Head of caudate nucleus (tissue), 42 donors: ENCODE measurements at places on chromosomes 3 and 15.

- DNase-seq, result peak; percentile 65
Observed at GRCh38 chr15:99755692-99756409, 22.6 kb upstream of the LYSMD4 start.

- peak; percentile 87 for DNase-seq
Observed at GRCh38 chr3:126267169-126267975, 87.0 kb upstream of the ALDH1L1 start.

DNA sequence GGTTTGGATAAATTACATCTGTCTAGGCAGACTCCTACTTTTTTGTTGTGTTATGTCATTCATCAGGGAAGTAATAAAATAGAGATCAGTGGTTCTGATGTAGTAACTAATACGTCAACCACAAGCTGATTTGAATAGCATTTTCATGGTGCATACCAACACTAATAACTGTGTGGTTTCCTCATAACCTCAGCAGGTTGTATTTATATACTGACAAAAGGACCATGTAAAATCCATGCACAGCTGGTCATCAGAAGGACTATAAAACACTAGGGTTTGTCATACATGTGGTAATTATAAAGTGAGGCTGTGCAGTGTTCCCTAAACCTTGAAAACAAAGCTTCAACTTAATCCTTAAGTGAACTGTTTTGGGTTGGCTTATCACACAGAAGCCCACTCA is 216.8 kb upstream of the RBMS3 start:
- DNase-seq, result no peak

GRCh38 chr3:13714251-13714916 is 165.5 kb downstream of the FBLN2 start:
- no peak for DNase-seq

DNA sequence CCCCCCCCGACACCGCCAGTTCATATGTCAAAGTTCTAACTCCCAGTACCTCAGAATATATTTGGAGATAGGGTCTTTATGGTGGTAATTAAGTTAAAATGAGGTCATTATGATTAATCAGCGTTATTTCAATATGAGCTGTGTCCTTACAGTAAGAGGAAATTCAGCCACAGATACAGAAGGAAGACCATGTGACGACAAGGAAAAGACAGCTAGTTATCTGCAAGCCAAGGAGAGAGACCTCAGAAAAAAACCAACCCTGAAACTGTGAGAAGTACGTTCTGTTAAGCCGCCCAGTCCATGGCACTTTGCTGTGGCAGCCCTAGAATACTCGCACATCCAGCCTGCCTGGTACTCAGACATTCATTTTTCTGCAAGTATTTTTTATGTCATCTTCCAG is 62.3 kb upstream of the ARL8B start:
- no peak for DNase-seq

DNA sequence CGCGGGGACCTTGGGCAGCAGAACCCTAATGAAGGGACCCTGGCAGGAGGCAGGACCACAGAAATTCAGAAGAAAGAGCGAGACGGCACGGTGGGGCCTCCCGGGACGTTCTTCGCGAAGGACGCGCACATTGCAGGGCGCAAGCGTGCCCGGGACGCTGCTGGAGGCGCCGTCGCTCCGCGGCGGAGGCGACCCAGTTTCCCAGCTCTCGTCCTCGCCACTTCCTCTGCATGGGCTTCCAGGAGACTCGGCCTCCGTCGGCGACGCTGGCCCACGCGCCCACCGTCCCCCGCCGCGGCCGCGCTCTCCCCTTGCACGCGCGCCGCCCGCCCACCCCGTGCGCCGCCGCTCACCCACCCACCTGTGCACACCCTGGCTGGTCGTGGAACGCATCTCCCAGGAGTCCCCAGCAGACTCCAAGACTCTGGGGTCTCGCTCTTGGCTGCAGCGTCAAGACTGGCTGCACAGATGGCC is 31.8 kb upstream of the SMAD3 start:
- DNase-seq, result no peak

DNA sequence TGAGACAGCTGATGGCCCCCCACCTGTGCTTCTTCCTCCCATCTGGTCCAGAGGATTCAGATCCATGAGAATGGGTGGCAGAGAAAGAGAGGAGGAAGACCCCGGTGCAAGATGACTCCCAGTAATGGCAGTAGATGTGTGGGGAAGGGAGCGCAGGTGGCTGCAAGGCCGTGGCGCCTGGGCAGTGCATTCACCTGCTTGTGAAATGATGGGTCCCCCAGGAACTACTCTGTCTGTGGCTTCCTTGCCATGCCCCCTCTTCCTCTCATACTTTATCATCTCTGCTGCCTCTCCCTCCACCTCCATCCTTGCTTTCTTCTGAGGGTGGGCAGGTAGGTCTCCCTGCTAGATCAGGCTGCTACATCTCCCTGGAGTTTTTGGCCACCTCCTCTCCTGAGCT is 23.3 kb downstream of the ZNF710 start:
- no peak for DNase-seq

DNA sequence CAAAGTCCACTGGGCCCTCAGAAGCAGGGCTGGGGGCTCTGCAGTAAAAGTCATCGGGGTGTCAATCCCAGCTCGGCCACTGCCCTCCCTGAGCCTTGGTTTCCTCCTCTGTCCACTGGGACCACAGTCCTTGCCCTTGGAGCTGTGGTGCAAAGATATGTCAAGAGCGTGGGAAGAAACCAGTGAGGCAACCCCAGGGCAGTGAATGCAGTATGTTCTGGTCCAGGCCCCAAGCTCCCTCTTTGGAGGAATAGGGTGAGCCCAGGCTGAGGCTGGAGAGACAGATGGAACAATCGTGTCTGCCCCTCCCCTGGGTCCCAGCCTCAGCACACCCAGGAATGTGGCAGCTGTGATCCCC is 779 bp downstream of the GRIP2 start:
- DNase-seq, result no peak

GRCh38 chr3:4476496-4476895 is 9.4 kb upstream of the SUMF1 start:
- no peak for DNase-seq

DNA sequence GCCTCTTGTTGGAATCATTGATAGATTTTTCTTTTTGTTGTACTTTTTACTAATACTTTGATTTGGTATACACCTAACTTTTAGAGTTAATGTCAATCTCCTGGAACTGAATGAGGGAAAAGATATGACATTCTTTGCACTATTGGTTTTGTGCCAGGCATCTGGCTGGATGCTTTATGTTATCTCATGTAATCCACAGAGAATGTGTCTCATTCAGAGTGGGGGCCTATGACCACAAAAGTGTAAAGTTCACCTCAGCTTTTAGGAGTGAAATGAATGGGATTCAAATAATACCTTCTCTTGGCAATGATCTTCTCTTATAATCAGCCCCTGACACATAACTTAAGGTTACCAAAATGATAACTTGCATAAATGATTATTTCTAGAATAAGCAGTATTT is 329.1 kb upstream of the ROPN1 start:
- DNase-seq, result no peak

- peak; percentile 52 for DNase-seq
Observed at GRCh38 chr3:183244219-183244618, 8.8 kb upstream of the B3GNT5 start.

DNA sequence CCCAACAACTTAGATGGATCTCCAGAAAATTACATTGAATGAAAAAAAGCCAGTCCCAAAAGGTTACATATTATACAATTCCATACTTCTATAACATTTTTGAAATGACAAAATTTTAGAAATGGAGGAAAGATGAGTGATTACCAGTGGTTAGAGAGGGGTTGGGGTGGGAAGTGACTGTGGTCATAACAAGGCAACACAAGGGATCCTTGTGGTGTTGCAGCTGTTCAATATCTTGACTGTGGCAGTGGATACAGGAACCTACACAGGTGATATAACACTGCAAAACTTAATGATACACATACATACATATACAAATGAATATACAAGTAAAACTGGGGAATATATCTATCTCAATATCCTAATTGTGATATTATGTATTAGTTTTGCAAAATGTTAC is 9.6 kb downstream of the GOLGB1 start:
- DNase-seq, result no peak

DNA sequence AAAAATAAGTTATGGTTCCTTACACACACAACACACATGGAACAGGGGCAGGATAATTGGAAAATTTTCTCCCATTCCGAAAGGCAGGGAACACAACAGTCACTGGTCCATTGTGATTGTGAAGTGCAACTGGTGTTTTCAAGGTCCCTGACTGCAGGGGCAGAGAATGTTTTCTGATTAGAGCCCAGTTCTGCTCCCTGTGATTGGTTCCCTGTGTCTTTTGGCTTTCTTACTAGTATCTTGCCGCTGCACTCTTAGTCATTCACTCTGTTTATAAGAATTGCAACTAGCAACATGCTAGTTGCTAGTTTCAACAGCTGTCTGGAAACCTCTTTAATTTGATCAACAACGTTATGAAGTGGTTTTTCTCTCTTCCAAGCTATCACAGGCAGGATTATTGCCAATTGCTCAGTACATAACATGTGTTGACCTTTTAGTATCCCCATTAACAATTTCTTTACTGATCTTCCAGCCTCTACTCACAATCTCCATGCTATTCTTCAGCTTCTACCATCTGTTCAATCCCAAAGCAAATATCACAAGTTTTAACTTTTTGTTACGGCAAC is 177.5 kb downstream of the EPHA6 start:
- DNase-seq, result no peak

- no peak for DNase-seq
Observed at GRCh38 chr3:130707902-130708601, 38.6 kb downstream of the PIK3R4 start.

DNA sequence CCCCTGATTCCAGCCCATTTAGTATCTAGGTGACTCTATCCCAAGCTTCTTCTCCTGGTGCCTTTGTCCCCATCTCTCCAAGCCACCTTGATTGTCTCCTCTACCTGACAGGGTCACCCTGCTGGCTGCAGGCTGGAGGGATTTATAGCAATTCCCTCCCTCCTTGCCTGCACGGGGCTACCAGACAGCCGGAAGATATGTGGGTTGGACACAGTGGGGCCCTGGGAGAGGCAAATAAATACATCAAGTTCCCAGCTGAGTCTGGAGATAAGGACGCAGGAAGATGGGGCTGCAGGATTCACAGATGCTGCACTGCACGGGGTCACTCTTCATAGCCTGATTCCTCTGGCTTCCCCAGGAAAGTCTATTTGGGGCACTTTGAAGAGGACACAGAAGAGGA is 9.3 kb upstream of the ISLR2 start:
- DNase-seq, result no peak

GRCh38 chr15:40134885-40135284 is 26.0 kb upstream of the BUB1B start:
- DNase-seq, result no peak

DNA sequence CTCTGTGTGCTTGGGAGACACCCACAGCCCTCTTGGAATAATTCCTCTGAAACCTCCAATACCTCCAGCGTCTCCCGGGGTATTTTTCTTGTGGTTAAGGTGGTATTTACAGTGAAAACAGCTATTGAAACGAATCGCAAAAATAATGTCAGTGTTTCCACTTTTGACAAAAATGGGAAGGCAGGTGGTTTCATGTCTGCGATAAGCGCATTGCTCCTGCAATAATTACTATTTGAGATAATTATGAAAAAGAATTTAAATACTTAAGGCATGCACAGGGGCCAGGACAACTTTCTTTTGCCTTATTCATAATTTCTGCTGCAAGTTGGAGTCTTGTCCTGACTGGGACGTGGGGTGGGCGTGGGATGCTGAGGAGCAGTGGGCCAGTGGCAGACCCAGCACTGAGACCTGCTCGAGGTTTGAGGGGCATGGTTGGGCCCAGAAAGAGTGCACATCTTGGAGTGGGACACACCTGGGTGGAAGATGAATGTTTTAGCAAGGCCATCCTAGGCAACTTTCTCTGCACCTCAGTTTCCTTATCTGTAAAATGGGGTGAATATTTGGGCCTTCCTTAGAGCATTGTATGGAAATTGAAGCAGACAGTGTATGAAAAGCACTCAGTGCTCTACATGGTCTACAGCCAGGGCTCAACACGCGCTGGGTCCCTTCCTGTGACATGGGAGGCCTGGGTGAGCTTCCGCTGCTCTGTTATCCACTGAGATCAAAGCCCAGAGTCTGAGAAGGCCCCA is 110.5 kb downstream of the FBLN2 start:
- DNase-seq, result no peak

GRCh38 chr3:126737527-126737926 is 33.5 kb downstream of the CHCHD6 start:
- no peak for DNase-seq

- DNase-seq, result no peak
Observed at GRCh38 chr15:72790302-72790910, 6.8 kb upstream of the ADPGK start.

DNA sequence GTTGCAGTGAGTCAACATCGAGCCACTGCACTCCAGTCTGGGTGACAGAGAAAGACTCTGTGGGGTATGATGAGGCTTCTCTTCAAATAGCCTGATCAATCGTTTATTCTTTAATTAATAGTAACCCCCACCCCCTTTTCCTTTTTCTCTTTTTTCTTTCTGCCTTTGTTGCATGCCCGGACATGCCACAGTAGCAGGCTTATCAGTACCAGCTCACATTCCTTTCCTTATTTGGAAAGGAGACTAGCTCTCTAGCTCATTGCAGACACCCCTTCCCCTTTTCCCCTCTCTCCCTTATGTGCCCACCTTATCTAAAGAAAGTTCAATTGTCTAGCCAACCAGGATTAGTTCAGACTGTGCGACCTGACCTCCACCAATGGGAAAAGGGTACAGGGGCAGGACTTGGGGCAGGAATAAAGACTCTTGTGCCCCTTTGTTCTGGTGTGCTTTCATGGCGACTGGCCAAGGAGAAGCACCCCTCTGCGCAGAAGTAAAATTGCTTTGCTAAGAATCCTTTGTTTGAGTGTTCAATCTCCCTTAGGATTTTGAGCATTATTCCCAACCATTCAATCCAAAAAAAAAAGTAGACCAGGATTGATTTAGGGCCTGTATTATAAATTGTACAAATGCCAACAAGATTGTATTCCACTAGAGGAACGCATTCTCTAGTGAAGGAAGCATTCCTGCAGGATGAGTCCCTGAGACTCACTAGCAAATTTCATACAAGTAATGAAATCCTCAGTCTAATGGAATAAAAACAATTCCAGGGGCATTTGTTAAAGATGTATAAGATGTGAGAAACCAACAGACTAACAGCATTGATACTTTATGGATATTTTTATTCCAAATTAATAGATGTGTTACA is 95.8 kb upstream of the SNRPN start:
- DNase-seq, result no peak

- DNase-seq, result no peak
Observed at GRCh38 chr3:8760091-8760490, 9.3 kb downstream of the OXTR start.

GRCh38 chr3:17078926-17079465 is 194.2 kb downstream of the PLCL2 start:
- DNase-seq, result no peak

DNA sequence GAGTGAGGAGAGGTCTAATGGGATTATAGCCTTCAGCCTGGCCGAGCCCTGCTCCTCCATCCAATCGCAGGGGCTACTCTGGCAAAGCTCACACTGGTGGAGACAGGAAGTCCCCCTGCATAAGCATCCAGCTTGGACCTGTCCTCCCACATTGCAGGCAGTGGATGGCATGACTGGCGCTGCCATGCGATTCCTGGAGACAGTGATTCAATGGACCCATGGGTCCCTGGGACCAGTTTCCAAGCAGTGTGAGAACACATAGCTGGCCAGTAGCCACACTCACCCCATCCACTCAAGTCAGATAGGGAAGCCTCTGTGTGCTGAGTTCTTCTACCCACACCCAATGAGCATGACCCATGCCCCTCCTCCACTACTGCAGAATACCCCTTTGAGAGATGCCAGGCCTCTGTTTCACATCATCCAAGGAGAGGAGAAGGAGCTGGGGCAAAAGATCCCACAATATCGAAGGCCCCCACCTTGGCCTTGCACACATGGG is 18.1 kb upstream of the POC1A start:
- DNase-seq, result no peak

GRCh38 chr15:49622561-49622960 is 1.7 kb downstream of the DTWD1 start:
- DNase-seq, result no peak
